Activated CD4-positive, alpha-beta T cell treated with anti-CD3 and anti-CD28 coated beads, Interleukin-2, amount 50 U/mL, for 4 hours (primary cell): ENCODE measurements at places on chromosomes 4 and X.

DNA sequence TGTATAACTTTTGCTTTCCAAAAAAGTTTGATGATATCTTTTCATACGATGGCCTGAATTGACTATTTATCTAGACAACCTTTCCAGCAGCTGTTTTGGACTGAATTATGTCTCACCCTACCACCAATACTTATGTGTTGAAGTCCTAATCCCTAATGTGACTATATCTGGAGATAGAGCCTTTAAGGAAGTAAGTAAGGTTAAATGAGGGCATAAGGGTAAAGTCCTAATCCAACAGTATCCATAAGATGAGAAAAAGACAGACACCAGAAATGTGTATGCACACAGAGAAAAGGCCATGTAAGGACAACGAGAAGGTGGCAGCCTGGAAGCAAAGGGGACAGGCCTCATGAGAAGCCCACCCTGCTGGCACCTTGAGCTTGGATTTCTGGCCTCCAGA lies 86.6 kb upstream of the PPARGC1A start:
- DNase-seq, result no peak

GRCh38 chr4:164617426-164617825 lies 136.5 kb upstream of the SMIM31 start:
- no peak for DNase-seq

DNA sequence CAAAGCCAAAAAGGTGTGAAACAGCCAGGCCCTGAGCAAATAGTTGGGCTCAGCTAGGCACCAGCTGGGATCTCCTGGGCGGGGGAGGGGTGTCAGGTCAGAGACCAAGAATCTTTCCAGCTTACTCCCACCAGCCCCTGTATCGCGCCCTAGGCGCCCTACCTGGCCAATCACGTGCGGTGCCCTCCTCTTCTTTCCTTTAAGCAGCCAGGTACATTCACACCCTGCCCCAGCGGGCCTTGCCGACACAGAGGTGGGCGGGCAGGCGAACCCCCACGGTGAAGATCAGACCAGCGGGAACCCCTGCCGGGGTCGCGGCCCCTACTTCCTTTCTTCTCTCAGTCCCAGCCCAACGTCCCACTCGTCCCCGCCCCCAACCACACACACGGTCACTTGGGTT lies 9.1 kb downstream of the ARHGAP36 start:
- DNase-seq, result no peak

DNA sequence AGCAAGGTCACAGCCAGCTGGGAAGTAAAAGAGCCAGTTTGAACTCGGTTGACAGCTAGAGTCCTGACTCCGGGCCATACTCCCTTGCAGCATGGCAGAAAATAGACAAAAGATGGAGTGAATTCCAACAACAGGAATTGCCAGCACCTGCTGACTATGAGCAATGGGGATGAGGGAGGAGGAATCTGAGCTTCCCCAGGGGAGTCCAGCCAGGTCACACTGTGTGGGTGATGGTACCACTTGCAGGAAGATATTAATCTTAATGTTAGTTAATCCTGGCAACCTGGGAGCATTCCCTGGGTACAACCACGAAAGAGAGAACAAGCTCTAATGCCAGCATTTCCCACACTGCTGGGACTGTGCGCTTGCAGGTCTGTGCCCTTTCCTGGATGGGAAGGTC lies 48.1 kb upstream of the S100G start:
- no peak for DNase-seq

DNA sequence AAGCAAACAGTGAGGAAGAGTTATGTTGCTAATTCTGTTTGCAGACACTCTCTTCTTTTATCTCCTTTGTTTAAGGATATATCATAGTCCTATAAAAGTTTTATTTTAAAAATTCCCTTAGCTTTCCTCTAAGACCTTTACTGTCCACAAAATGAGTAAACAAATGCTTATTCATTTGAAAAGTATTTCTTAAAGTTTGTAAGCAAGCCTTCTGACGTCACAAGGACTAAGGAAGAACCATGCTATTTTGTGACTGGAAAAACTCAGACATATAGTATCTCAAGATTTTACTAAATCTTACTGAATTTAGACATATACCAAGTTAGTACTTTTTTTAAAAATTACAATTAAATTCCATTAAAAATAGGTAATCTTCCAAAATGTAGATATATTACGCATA lies 5.2 kb upstream of the RBMXL3 start:
- DNase-seq, result no peak

- no peak for DNase-seq
Observed at GRCh38 chr4:27720010-27720766, 859.5 kb downstream of the STIM2 start.

- no peak for DNase-seq
Observed at GRCh38 chrX:102672856-102673255, 21.6 kb downstream of the GPRASP1 start.

GRCh38 chr4:115234405-115235093 lies 121.1 kb upstream of the NDST4 start:
- no peak for DNase-seq

DNA sequence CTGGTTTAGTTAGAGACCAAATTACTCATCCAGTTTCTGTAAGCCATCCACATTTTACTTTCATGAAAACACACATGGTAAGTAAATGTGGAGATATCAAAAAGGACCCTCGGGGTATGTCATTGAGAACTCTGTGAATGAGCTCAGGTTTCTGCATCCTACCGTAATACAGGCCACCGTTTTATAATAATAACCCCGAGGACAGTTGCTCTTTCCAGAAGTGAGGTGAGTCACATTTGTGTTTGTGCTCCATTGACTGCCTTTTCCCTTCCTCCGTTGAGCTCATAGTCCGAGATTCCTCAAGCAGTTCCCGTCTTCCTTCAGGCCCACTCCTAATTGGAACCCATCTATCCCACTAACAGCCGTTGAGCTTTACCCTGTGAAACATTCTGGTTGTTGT lies 95.3 kb downstream of the GRID2 start:
- no peak for DNase-seq

DNA sequence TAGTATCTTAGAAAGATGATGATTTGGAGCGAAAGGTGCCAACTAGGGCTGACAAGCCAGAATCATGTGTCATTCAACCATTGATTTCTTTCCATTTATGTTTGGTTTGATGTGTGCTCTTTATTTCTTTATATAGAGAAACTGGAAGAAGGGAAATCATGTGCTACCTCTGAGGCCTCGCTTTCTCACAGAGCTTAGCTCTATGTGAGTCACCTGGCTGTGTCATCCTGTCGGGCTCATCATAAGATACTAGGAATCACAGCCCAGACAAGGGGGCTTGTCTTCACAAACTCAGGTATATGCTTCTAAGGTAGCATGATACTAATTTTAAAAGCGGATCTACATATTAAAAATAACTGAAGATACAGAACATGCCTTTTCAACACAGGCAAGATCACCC lies 81.7 kb upstream of the GPM6B start:
- DNase-seq, result no peak

DNA sequence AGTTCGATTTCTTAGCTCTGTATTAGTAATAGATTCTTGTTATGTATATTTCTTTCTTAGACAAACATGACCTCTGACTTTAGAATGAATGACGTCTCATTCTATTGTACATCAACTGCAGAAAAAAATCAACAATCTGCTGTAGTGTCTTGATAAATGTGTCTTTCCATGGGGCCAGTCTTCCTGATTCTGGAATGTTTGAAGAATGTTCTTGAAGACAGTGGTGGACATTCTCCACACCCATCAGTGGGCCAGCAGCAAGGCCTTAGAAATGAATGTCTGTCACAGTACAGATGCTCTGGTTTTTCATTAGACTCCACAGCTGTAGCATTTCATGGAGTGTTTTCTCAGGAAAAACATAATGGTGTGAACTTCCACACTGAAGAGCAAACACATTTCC lies 63.2 kb upstream of the FAM47B start:
- no peak for DNase-seq

GRCh38 chrX:72634331-72634730 lies 61.7 kb upstream of the HDAC8 start:
- DNase-seq, result no peak

- no peak for DNase-seq
Observed at GRCh38 chr4:188949596-188949995, 810.4 kb downstream of the TRIML1 start.

DNA sequence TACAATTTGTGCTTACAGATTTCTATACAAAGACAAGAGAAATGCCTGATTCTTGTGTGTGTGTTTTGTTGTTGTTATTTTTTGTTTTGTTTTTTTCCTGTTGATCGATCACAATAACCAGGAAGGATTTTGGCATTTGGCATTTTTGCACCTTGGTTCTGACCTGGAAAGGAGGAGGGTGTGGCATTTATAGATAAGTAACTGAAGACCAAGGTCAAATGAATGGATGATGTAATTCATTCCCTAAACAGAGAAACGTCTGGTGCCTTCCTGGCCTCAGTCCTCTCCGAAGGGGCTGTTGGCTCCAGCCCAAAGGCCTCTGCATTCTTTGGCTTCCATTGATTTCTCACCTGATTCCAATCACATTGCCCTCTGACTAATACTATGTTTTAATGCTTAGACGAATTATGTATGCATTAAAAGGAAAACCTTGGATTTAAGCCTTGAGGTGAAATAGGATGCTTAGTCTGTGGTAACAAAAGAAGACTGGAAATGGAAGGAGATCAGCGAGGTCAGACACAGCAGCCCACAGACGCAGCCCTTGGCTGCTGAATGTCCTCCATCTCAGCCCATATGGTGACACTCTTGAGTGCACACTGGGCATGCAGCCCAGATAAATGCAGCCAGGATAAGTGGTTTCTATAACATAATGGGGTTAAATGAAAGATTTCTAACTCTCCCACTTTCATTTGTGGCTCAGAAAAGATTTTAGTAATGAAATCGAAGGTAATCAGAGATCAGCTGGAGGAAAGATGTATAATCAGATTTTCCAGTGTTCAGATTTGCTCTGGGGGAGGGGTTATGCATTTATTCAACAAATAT lies 60.5 kb upstream of the TRIM2 start:
- DNase-seq, result no peak

GRCh38 chr4:76211769-76212708 lies 1.6 kb downstream of the SCARB2 start:
- no peak for DNase-seq

DNA sequence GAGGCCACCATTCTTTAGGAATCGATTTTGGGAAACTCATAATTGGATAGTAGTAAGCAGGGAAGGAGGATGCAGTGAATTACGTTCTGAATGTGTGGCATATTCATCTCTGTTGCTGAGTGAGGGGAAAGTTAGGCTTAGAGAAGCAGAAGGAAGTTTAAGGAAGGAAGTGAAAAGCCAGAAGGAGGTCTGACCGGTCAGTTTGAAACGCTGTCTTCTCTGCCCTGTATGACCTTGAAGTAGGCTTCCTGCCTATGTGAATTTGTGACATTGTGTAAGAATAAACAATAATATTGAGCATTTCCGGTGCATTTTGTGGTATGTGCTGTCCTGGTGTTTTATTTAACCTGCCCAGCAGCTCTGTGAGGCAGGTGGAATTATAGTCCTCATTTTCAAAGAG lies 67.3 kb downstream of the PDLIM5 start:
- no peak for DNase-seq

DNA sequence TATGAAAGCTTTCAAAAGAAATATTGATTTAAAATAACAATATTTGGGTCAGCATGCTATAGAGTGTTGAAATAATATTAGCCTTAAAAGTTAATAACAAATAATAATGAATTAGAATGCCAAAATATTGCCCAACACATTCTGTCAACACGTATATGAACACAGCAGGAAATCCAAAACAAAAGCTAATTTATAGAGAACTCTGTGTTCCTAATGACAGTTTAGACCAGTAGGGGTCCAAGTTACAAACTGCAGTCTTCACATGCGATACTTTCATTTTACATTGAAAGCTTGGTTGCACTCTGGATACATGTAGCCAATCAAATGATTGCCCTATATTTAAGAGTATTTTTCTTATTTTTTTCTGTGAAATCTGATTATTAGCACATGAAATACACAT lies 274.4 kb downstream of the DCTD start:
- no peak for DNase-seq

GRCh38 chr4:26069218-26069617 lies 155.2 kb downstream of the SMIM20 start:
- DNase-seq, result no peak

GRCh38 chrX:44954562-44954961 lies 81.6 kb downstream of the KDM6A start:
- DNase-seq, result no peak

- DNase-seq, result no peak
Observed at GRCh38 chr4:185865901-185866328, 53.9 kb upstream of the SORBS2 start.

GRCh38 chrX:698206-698605 lies 67.6 kb downstream of the SHOX start:
- DNase-seq, result no peak

DNA sequence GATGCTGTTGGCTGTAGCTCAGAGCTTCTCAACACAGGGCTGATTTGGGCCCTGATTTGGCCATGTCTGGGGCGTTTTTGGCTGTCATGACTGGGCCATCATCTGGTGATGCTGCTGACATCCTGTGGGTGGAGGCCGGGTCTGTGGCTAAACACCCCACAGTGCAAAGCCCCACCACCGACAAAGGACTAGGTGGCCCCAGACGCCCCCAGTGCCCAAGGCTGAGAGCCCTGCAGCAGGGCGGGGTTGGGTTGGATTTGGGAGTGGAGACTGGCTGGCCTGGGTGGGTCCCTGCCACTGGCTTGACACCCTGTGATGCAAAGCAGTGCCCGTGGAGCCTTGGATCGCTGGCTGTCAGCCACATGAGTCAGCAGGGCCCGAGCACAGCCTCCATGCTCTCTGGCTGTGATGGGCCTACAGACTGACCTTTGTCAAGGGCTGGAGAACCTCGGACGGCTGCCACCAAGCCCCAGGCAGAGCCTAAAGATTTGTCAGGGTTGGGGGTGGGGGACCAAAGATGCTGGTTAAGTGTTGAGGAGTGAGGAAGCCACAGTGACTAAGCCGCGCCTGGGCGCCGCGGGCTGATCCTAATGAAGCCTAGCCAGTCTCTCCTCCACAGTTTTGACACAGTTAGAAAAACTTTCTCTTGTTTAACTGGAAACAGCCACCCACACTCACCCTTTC lies 28.3 kb downstream of the CYTL1 start:
- no peak for DNase-seq

DNA sequence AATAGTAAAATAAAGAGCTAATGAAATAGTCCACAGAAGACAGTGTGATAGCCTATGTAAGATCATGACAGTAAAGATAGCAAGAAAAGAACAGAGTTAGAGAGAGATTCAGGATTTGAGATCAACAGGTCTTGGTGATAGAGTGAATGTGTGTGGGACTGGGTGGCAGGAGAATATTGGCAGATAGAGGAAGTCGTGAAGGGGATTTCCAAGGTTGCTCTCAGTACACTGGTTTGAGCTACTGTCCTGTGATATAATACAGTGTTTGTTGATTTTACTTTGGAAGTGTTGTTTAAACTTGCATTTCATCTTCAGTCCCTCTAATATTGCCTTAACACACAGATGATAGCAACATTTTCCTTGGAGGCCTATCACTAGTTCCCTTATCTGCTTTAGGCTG lies 44.1 kb downstream of the DTHD1 start:
- no peak for DNase-seq

DNA sequence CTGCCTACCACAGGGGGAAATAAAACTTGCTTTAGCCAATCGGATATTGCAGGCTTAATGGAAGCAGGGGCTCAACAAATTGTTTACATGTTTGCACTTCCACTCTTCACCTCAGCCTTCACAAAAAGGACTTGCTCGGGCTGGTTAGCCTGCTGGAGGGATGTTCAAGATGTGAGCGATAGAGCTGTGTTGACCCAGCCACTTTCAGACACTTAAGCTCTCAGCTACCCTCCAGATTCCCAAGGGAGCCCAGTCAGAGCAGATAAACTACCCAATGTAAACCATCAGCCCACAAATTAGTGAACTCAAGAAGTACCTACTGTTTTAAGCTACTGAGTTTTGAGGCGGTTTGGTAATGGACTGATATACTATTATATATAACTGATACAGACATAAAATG lies 508.4 kb upstream of the FTHL17 start:
- DNase-seq, result no peak

- no peak for DNase-seq
Observed at GRCh38 chr4:79235095-79235494, 90.8 kb downstream of the NAA11 start.
